ENCODE measurements at places on chromosomes 12 and 14.

DNA sequence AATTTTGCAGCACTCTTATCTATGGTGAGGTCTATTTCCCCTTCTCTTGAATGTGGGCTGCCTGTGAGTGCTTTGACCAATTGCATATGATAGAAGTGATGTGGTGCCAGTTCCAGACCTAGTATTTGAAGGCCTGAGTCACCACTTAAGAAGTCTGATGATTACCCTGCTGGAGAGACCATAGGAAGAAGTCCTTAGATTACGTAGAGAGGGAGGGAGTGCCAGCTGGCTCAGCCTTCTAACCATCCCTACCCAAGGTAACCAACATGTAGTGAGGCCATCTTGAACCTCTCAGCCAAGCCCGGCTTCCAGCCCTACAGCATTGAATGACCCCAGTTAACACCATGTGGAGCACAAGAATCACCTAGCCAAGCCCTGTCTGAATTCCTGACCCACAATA, 166.9 kb downstream of the NELL2 start:
- DNase-seq: no peak

DNA sequence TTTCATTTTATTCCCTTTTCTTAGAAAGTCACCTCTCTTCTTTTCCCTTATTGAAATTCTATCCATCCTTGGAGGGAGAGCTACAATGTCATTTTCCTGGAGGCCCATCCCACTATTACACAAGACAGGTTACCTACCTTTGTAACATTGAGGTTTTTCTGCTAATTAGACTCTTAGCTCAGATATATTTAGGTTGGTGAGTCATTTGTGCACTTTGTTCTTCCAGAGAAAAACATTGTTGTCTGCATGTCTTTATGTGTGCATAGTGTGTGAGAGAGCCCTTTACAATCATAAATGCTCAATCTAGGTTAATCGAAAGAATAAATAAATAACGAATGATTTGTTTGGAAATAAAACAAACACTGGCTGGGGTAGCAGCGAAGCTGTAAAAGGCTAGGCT, 191.8 kb downstream of the DACT1 start:
- no peak for DNase-seq

DNA sequence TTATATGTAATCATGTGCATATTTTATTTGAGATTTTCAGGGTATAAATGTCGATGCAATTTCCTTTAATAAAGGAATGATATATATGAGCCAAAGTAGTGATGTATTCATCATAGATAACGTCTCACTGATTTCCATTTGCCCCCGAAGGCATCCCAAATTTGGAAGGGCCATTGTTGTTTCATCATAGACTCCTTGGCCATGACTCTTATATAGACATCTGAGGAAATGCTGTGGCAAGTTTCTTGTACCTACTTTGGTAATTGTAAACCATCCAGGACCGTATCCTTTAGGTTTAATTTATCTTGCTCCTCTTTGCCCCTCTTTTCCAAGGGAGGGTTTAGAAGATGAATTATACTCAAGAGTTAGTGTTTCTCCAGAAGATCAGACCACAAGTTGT, 84.7 kb downstream of the SAMD4A start:
- DNase-seq: peak; percentile 47

- peak; percentile 30 for DNase-seq
Measured at GRCh38 chr14:64549791-64550620, at the start of gene PPP1R36. TSS of gene PPP1R36 (plus strand) at chr14:64549961. CDS start at chr14:64549998, 37 bp downstream.

- DNase-seq: no peak
Measured at GRCh38 chr12:68977335-68977734, 44.4 kb upstream of the CPM start.

- peak; percentile 23 for DNase-seq
Measured at GRCh38 chr14:57533214-57533613, 39.6 kb upstream of the CCDC198 start.

GRCh38 chr12:1305063-1305434, 289.3 kb downstream of the FBXL14 start:
- no peak for DNase-seq

- no peak for DNase-seq
Measured at GRCh38 chr12:62995097-62995496, 60.1 kb upstream of the PPM1H start.

GRCh38 chr12:89185181-89185580, 167.1 kb downstream of the DUSP6 start:
- DNase-seq: no peak

DNA sequence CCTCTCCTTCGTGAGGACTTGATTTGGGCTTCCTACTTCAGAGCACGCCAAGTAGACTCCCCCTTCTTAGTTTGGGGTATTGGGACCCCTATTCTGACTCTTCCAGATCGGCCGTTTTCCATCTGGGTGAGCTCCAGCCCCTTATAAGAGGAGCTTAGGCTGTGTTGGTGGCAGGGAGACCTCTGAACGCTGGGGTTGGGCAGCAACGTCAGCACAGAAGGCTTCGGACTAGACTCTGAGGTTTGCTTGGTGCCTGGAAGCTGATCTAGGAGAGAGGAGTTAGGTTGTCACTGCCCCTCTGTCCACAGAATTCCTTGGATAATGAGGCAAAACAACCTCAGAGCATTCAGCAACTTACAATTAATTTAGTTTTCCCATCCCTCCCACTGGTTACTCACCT, 99.2 kb upstream of the RTL1 start:
- no peak for DNase-seq

DNA sequence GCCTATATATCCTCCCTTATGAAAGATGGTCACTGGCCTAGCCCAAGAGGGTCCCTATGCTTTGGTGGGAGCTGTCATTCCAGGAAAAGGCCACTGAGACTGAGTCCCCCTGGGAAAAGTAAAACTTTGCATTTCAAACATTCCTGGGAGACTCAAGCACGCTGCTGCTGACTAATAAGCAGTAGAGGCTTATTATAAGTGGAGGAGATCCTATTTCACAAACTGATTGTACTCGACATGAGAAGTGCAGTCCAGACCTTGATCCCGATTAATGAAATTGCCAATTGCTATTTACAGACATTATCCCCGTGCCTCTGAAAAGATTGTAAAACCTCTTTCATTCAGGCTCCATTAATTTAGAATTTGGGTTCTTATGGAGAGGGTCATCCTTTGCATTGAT, 96.6 kb downstream of the EMP1 start:
- no peak for DNase-seq
